ENCODE measurements at places on chromosomes 5 and 9.

GRCh38 chr5:57906671-57907070 is 424.1 kb upstream of the ACTBL2 start:
- no peak for DNase-seq

DNA sequence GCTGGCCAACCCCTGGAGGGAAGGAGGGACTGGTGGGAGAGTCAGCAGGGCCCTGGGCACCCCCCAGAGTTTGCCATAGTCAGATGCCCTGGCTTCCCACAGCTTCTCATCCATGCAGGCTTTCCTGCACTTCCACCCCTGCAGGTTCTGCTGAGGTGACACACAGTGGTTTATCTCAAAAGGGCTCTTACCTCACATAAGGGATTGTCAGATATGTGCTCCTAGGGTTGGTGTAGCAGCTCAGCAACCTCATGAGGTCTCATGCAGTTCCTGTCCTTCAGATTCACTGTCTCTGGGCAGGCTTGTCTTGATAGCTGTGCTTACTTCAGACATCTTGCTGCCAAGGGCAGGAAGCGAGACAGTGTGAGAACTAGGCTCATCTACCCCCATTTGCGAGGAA is 143.4 kb downstream of the KDM4C start:
- no peak for DNase-seq

DNA sequence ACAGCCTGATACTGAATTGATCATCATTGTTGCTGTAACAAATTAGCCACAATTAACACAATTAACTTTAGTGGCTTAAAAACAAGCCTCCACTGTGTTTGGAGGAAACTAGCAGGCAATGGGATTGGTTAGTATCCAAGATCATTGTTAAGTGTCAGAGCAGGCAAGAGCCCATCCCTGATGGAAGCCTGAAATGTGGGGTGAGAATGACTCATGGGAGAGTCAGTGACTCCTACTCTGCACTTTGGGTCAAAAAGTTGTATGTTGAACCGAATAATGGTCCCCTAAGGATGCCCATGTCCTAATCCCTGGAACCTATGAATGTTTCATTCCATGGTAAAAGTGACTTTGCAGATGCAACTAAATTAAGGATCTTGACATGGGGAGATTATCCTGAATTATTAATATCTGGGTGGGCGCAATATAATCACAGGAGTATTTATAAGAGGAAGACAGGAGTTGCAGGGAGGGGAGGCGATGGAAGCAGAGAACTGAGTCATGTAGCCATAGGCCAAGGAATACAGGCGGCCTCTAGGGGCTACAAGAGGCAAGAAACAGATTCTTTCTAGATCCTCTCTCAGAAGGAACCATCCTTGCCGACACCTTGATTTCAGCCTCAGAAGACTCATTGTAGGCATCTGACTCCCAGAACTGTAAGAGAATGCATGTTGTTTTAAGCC is 28.8 kb downstream of the ALG2 start:
- DNase-seq, result peak; percentile 41

- no peak for DNase-seq
Observed at GRCh38 chr9:110807956-110808598, 139.5 kb downstream of the MUSK start.

DNA sequence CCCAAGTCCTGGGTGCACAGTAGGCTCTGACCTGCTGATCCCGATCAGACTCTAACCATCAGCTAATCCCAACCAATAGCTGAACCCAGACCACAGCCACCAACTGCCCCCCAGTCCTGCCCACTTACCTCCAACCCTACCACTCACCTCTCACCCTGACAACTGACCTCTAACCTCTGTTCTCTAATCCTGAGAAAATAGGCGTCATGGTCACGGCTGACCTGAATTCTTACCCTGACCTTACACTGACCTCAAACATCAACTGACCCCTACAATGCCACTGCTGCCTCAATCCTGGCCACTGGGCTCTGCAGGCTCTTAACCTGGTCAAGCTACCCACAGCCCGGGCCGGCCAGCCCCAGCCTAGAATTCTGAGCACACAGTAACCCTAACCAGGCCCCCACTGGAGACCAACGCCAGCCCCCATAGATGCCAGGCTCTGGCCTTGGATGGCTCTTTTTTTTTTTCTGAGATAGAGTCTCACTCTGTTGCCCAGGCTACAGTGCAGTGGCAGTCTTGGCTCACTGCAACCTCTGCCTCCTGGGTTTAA is 63.8 kb upstream of the ASS1 start:
- DNase-seq, result no peak

DNA sequence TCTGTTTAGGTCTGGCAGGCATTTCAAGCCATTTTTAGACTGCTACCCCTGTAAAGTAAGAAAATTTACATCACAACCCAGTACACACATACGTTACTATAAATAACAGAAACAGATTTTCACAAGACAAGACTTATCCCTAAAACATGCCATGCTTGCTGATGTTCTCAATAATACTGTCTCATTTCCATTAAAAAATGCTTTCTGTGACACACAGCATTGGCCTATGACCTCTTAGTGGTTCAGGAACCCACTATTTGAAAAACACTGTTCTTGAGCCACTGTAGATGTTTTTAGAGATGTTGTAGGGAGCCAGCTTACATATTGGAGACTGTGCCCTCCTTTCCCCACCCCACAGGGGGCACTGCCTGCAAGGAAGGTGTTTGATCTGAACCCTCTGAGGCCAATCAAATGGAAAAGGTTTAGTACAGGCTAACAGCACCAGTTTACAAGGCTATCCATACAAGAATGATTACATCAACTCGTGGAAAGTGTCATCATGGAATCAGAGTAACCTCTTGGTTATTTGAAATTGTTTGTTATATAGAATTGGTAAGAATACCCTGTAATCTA is 30.8 kb downstream of the ZSWIM6 start:
- DNase-seq, result peak; percentile 30

DNA sequence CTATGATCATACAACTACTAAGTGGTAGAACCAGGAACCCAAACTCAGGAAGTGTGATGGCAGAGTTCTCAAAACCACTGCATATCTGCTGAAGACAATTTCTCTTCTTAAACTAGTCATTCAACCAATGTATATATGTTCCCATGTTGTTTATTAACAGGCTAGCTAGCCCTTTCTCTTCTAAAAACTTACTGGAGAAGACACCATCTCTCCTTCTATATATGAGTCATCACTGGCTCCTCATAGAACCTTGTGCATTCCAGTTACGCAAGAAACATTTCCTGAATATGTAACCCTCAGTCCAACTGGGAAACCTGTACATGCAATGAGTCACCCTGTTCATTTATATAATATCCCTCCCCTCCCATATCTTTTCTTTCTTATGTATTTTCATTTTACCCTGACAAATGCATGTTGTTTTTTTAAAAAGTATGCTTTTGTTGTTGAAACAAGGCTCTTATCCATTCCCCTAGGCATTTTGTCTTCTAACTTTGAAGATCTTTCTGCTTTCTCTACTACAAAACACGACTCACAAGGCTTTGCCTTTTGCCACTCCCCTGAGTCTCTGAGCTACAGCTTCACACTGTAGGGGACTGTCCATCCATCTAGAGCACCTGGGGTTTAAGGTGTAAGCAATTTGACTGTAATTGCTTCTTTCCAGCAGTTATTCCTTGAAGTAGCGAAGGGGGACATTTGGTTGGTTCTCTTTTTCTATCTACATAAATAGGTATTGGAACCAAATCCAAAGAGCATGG is 119.5 kb downstream of the ANXA1 start:
- no peak for DNase-seq

GRCh38 chr5:80034559-80034958 is 589 bp upstream of the THBS4 start:
- DNase-seq, result no peak

- no peak for DNase-seq
Observed at GRCh38 chr5:137492331-137492730, 6.8 kb downstream of the SPOCK1 start.

- no peak for DNase-seq
Observed at GRCh38 chr9:91755761-91756509, 194.1 kb downstream of the ROR2 start.

DNA sequence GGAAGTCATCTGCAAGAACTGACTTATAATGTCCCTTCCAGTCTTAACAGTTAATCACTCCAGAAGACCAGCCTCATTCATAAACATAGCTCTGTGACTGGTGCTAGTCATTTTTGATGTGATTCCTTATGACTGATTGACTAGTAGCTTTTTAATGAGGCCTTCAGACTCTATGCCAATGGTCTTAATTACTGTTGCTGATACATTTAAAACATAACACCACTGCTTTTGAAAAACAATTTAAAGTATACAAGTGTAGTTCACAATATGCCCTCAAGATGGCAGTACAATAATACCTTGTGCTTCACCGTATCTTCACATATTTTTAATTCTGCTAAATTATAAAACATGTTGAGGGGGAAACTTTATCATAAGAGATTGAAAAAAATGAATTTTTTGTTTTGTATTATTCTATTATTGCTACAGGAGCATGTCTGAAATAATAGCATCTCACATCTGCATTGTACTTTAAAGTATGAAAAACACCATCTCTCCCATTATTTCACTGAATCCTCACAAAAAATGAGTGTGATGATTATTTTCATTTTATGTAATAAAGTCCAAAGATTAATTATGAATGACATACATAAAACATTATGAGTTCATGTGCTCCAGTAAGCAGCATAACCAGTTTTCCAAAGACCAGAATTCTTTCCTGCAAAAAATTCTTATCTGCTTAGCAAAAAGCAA is 55.2 kb upstream of the SHISAL2B start:
- peak; percentile 42 for DNase-seq

GRCh38 chr9:88090151-88090581 is 48.1 kb downstream of the SPATA31C2 start:
- no peak for DNase-seq

DNA sequence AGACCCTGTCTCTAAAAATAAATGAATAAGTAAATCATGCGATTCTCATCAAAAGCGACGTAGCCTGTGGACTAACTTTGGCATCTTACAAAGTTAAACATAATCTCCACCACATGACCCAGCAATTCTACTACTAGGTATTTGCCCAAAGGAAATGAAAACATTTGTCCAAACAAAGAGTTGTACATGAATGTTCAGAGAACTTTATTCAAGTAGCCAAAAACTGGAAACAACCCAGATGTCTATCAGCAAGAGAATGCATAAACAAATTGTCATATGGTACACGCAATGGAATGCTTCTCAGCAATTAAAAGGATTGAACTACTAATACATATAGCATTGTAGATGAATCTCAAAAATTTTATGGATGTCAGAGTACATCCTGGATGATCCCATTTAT is 82.6 kb downstream of the ADRB2 start:
- no peak for DNase-seq

GRCh38 chr9:129853614-129854013 is 18.4 kb downstream of the USP20 start:
- no peak for DNase-seq

DNA sequence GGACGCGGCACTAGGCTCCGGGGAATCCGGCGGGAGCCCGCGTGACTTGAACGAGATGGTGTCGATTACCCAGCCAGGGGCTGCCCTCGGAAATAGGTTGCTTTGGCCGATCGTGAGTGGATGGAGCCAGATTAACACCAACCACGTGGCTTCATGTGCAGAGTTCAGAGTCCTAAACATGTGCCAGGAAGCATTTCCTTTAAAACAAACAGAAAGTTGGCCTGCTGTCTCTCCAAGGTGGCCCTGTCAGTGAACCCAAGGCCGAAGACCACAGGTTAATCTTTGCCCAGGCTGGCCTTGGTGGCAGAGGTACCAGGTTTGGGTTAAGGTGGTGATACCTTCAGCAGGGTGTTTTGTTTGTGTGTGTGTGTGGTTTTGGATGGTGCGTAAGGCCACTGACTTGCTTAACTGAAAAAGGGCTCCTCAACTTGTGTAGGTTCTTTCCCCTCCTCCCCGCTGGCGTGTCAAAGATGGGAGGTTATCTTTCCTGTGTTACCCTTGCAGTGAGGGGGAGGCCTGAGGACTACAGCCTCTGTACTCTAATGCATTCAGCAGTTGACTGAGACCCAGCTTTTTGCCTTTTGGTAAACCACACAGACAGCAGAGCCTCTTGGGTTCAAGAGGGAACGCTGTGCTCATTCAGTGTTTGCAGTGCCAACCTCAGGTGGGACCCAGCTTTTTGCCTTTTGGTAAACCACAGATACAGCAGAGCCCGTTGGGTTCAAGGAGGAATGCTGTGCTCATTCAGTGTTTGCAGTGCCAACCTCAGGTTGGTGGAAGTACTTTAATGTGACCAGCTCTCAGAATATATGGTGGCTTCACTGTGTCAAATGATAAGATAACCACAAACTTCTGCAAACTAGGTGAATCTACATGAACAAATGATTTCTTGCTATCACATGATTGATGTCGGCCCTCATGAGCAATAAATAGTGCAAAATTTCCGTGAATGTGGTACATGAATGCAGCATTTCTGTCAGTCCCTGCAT is 1.4 kb downstream of the IQGAP2 start:
- DNase-seq, result peak; percentile 70
